ENCODE measurements at places on chromosomes 4 and X.
A peak's percentile ranks its signal among the peaks of the same experiment; 100 is the strongest.

- DNase-seq: no peak
Measured at GRCh38 chr4:87049508-87049907, 114.7 kb downstream of the AFF1 start.

- DNase-seq: no peak
Measured at GRCh38 chr4:3363411-3364141, 70.8 kb downstream of the RGS12 start.

- DNase-seq: no peak
Measured at GRCh38 chr4:10783351-10783750, 98.8 kb upstream of the CLNK start.

GRCh38 chrX:51825436-51825835 is 68.0 kb upstream of the MAGED1 start:
- DNase-seq: no peak

DNA sequence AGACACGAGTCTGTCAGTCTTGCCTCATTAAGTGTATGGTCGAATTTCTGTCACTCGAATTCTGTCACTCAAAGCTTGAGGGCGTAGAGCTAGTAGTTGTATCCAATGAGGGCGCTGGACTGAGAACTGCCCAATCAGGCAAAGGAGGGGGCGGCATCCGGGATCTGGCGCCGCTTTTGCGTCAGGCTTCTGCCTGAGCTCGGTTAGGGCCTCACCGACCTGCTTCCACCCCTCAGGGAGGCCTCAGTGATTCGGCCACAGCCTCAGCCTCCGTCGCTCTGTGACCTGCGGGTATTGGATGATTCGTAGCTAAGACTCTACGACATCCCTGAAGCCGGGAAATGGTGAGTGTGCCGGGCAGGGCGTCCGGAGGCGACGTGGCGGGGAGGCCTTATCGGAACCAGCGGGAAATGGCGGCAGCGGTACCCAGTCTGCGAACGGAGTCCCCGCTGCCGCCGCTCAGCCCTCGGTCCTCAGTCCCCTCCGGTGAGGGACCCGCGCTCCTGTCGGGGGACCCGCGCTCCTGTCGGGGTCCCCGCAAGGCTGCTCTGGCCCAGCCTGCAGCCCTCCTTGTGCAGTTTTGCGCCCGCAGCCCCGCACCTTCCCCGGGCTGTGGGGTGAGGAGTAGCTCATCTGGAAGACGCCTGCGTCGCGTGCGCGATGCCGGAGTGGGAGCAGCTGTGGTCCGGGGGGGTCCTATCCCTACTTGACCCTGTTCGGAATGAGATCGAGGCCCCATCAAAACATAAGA is 88.3 kb downstream of the ZNF718 start:
- peak; percentile 92 for DNase-seq

- no peak for DNase-seq
Measured at GRCh38 chrX:30822068-30822681, 66.9 kb downstream of the TAB3 start.

DNA sequence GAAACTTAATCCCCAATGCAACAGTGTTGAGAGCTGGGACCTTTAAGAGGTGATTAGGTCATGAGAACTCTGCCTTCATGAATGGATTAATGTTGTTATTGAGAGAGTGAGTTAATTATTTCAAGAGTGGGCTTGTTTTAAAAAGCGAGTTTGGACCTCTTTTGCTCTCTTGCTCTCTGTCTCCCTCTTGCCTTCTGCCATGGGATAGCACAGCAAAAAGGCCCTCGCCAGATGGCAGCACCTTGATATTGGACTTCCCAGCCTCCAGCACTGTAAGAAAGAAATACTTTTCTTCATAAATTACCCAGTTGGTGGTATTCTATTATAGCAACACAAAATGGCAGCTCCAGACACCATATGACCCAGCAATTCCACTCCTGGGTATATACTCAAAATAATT is 7.0 kb upstream of the ATP6AP2 start:
- no peak for DNase-seq

GRCh38 chr4:169311643-169312365 is 41.0 kb upstream of the SH3RF1 start:
- DNase-seq: peak; percentile 80

GRCh38 chr4:168995537-168996295 is 14.3 kb downstream of the CBR4 start:
- DNase-seq: peak; percentile 52

GRCh38 chr4:140151699-140152012 is 2.3 kb downstream of the MAML3 start:
- DNase-seq: peak; percentile 97

- no peak for DNase-seq
Measured at GRCh38 chrX:25226151-25226550, 210.4 kb upstream of the ARX start.

DNA sequence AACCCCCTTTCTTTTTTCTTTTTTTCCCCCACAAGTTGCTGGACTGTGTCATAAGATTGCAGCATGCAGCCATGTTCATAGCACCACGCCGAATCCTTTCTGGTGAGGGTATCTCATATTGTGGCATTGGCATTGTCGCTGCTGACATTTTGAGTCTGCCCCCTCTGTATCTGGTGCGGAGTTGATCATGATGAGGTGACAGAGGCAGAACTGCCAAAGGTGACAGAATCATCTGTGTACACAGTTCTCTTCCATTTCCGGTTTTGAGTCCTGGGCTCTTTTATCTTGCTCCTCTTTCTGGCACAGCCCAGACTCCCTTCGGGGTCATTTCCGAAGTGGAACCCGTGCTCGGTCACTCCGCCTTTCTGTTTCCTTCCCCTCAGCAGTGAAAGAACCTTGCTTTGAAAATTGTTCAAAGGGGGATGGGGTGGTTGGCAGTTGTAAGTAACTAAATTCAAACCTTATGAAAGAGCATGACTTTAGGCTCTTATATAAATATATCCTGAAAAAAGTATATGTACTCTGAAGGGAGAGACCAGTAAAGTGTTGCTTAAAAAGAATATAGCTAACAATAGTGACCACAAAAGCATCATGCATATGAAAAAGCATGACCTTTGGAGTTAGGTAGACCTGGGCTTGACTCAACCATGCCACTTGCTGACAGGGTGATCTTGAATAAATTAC is 55.0 kb upstream of the BMP2K start:
- DNase-seq: no peak

GRCh38 chr4:111802191-111802590 is 343.1 kb upstream of the FAM241A start:
- no peak for DNase-seq

DNA sequence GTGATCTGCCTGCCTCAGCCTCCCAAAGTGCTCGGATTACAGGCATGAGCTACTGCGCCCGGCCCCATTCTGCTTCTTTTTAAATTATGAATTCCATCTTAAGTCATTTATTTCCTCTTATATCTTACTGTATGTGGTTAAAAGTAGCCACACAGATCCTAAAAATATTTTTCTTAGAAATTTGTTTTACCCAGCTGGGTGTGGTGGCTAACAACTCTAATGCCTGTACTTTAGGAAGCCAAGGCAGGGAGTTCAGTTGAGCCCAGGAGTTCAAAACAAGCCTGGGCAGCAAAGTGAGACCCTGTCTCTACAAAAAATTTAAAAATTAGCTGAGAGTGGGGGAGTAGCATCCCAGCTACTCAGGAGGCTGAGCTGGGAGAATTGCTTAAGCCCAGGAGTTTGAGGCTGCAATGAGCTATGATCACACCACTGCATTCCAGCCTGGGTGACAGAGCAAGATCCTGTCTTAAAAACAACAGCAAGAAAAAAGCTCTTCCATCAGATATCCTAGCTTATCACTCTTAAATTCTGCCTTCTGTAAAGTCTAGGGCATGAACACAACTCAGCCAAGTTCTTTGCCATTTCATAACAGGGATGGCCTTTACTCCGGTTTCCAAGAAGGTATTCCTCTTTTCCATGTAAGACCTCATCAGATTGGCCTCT is 15.1 kb upstream of the AFF1 start:
- DNase-seq: no peak

DNA sequence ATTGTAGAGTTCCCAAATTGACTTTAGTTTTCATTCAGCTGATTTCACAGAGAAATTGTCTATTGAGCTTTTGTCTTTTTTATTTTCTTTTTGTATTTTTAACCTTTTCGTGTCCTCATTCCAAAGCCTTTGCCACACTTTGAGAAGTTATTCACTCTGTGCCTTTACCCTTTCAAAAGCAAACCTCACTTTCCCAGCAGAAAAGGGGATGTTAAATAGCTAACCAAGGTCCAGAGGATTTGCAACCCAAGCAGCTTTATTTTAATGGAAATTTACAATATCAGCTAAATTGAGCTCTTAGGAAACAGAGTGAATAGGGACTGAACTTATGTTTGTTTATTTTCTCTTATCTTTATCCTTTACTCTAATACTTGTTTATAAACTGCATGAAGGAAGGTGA is 428.8 kb downstream of the PCDH7 start:
- DNase-seq: no peak

DNA sequence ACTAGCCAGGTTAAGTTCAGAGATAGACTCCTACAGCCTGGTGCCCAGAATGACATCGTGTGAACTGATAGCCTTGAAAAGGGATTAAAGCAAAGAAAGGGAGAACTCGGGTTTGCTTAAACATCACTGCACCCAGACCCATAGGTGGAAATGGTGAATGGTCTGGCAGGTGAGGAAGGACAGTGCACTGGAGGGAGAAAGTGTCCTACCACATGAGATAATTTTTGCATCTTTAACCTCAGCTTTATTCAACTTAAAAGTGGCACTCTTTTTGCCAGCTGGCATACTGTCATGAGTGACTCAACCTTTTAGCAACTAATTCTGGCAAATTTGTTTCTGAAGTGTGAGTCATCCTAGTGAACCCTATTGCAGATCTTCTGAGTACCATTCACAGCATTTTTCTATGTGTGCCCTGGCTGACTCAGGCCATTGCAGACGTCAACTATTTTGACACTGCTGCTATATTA is 53.0 kb upstream of the DAPP1 start:
- no peak for DNase-seq

DNA sequence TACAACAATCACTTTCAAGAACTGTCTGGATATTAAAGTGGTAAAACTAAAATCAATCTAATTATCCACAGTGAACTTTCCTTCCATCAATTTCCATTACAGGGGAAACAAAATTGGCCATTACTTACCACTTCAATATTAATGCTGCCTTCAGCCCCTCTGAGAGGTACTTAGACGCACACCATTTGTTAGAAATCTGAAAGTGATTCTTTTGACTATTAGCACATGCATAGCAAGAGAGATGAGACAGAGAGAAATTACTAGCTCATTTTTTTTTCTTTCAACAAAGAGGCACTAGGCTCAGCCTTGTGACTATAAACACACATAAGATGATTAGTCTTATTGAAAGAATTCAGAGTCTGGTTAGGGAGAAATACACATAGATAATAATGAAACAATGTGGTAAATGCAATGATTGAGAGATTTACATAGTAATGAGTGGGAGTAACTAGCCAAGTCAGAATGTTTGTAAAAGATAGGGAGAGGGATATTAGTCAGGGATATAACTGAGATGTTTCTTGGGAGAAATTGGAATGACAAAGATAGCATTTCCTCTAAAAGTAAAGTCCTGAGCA is 93.3 kb downstream of the YIPF7 start:
- no peak for DNase-seq

- peak; percentile 3 for DNase-seq
Measured at GRCh38 chr4:28004520-28004919, 1143.9 kb downstream of the STIM2 start.

Data from eye (tissue), 1 donor.